ENCODE measurements at places on chromosomes 16 and 17. TPM values are rescaled to one million over a fixed set of nuclear protein-coding genes. Genes with fewer than 3 reads are reported as not detected.

The NOTUM gene
- not detected for total RNA-seq

The BCL6B gene
- not detected for total RNA-seq

The BFAR gene
- total RNA-seq = 118 TPM

The DPEP1 gene
- total RNA-seq = not detected

The PDF gene
- total RNA-seq = 21.2 TPM

The TMEM219 gene
- 123 TPM for total RNA-seq

The HOXB6 gene
- 0.08 TPM for total RNA-seq

The KRT14 gene
- 10,587 TPM for total RNA-seq

The MMP2 gene
- 9.9 TPM for total RNA-seq

The PKMYT1 gene
- total RNA-seq = 86.7 TPM

The SP6 gene
- 2.5 TPM for total RNA-seq

The CDH1 gene
- total RNA-seq = 120 TPM

The SMIM36 gene
- not detected for total RNA-seq

The SPG7 gene
- 63.1 TPM for total RNA-seq
